Endodermal cell (in vitro differentiated cells): ENCODE measurements at places on chromosomes 1 and 21. TPM values are rescaled to one million over a fixed set of nuclear protein-coding genes. Genes with fewer than 3 reads are reported as not detected.

CD244 gene
- 0.31 and 0.41 TPM in 2 replicates for total RNA-seq

COL6A1 gene
- 375 and 407 TPM in 2 replicates for total RNA-seq

CASZ1 gene
- 4.0 and 5.9 TPM in 2 replicates for total RNA-seq

TCHHL1 gene
- total RNA-seq = not detected in 3 replicates

BRINP3 gene
- not detected in 3 replicates for total RNA-seq

MX1 gene
- total RNA-seq = 0.84 and 1.6 TPM in 2 replicates

ACTA1 gene
- 8.0 to 11.5 TPM (median 8.2 TPM) in 3 replicates for total RNA-seq

GRCh38 chr1:31783846-31784245 lies 19.7 kb upstream of the ADGRB2 start:
- peak; percentile 41 for DNase-seq
- H3K27me3 ChIP-seq = no peaks in the 10 kb centered on the region
- H3K4me1 ChIP-seq = peaks cover 26% of the 10 kb centered on the region

- no peak overlapping the region for H3K27ac ChIP-seq
- H3K27me3 ChIP-seq = no peaks in the 10 kb centered on the region
- H3K4me1 ChIP-seq = no peaks in the 10 kb centered on the region
- DNase-seq = no peak
- H3K36me3 ChIP-seq = no peaks in the 10 kb centered on the region
- H3K4me3 ChIP-seq = no peak overlapping the region
Measured at GRCh38 chr21:27772816-27773215, 805.9 kb upstream of the ADAMTS5 start.

DNA sequence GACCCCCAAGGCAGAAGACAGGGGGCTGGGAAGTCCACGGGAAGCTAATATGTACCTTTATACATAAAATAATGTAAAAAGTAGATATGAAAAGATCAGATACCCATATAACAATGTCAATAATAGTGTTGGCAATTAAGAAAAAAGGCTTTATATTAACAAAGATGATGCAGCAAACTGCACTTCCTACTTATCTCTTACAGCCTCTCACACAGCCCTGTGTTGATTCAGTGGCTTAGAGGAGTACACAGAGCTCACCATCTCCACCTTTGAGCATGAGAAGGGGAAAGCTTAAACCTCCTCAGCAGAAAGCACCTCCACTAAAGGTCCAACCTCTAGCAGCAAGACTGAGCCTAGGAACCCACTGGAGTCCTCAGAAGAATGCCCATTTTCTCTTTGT lies 7.2 kb upstream of the VSIG8 start:
- H3K36me3 ChIP-seq = no peaks in the 10 kb centered on the region
- H3K27me3 ChIP-seq = no peaks in the 10 kb centered on the region
- peaks cover 11% of the 10 kb centered on the region for H3K4me1 ChIP-seq
- no peak overlapping the region for H3K27ac ChIP-seq
- H3K4me3 ChIP-seq = no peak overlapping the region

GRCh38 chr1:84168783-84169182 lies 24.7 kb downstream of the PRKACB start:
- no peaks in the 10 kb centered on the region for H3K4me1 ChIP-seq
- H3K4me3 ChIP-seq = no peak overlapping the region
- H3K27ac ChIP-seq = no peak overlapping the region
- no peaks in the 10 kb centered on the region for H3K27me3 ChIP-seq
- DNase-seq = no peak

DNA sequence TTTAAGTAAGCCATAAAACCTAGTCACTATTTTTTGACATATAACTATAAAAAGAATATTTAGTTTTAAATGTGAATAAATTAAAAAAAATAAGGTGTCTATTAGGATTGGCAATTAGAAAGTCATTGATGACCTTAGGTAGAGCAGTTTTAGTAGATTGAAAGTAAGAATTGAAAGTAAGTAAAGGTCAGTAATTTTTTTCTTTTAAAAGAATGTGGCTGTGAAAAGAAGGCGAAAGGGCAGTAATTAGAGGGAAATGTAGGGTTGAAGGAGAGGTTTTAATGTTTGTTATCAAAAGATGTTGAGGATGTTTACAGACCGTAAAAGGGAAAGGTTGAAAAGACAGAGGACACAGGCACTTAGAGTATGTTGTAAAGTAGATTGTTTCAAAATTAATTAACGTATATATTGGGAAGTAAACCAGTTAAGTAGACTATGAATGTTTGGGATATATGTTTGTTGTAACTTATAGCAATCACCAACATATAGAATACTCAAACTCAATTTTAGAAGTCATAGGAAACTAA lies 41.0 kb downstream of the ZFYVE9 start:
- no peaks in the 10 kb centered on the region for H3K27me3 ChIP-seq
- no peaks in the 10 kb centered on the region for H3K36me3 ChIP-seq
- H3K4me1 ChIP-seq = no peaks in the 10 kb centered on the region
- H3K27ac ChIP-seq = no peak overlapping the region
- no peak overlapping the region for H3K4me3 ChIP-seq
- DNase-seq = no peak

- DNase-seq = no peak
- no peaks in the 10 kb centered on the region for H3K4me1 ChIP-seq
- H3K27ac ChIP-seq = no peak overlapping the region
- H3K27me3 ChIP-seq = no peaks in the 10 kb centered on the region
- H3K36me3 ChIP-seq = no peaks in the 10 kb centered on the region
- no peak overlapping the region for H3K4me3 ChIP-seq
Measured at GRCh38 chr1:157652859-157653493, 47.6 kb downstream of the FCRL3 start.

- no peaks in the 10 kb centered on the region for H3K4me1 ChIP-seq
- H3K4me3 ChIP-seq = no peak overlapping the region
- no peak for DNase-seq
- H3K27ac ChIP-seq = no peak overlapping the region
- no peaks in the 10 kb centered on the region for H3K36me3 ChIP-seq
Measured at GRCh38 chr1:21366288-21366687, 73.6 kb upstream of the NBPF3 start.
